Stimulated activated CD8-positive, alpha-beta memory T cell treated with anti-CD3 and anti-CD28 coated beads, Interleukin-7, amount 100 ng/mL, for 24 hours (primary cell): ENCODE measurements at places on chromosomes 1 and 21.

DNA sequence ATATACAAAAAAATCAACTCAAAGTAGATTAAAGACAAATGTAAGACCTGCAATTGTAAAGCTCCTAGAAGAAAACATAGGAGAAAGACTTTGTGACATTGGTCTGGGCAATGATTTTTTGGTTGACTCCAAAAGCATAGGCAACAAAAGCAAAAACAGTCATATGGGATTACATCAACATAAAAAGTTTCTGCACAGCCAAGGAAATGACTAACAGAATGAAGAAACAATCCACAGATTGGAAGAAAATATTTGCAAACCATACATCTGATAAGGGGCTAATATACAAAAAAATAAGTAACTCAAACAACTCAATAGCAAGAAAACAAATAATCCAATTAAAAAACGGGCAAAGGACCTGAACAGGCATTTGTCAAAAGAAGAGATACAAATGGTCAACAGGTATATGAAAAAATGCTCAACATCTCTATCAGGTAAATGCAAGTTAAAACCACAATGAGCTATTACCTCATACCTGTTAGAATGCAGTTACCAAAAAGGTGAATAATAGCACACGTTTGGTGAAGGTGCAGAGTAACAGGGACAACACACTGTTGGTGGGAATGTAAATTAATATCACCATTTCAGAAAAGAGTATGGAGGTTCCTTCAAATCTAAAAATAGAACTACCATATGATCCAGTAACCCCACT lies 173.7 kb upstream of the COA6 start:
- no peak for DNase-seq

DNA sequence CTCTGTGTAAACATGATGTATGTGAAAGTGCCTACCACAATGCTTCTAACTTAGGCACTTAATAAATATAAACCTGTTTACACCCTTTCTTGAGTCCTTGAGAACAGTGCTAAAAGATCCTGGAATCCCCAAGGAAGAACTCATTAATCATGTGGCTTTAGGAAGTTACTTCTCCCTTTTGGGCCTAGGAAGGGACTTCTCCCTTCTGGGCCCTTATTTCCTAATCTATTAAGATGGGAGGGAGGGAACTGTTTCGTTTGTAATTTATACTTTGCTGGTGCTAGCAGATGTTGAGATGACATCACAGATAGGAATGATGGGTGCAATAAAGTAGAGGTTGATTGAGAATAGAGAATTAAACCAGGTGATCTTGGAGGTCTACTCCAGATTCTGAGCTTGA lies 1.2 kb downstream of the BTF3L4 start:
- DNase-seq = no peak

DNA sequence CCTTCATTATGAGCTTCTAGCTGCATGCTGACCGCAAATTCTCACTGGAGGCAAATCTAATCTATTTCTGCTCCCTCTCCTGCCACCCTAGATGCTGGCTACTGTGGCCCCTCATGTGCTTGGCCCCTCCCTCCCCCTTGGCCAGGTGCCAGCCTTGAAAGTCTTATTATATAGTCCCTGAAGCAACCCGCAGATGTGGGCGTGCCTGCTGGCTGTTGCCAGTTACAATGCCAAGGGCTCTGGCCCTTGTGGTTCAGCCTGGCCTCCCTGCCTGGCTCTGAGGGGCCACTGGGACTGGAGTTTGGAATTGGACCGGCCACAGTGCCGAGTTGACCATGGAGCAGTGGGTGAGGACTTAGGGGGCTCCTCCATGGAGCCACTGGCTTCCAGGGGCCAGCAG lies 78.9 kb upstream of the ACTRT2 start:
- DNase-seq = no peak

DNA sequence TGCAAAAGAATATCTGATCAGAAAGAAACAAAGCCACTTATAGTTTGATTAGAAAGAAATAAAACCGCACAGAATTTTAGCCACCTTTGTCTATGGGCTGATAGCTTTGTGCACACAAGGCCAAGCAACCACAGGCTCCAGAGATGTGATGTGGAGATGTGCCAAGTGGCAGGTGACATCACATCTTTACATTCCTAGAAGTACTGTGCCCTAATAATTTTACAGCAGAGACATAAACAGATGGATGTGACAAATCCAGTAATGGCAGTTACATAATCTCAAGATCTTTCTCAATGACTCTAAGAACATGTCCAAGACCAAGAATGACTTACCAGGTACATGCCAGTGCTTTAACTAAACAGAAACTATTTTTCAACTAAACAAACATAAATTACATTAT lies 159.5 kb downstream of the LTN1 start:
- no peak for DNase-seq

- DNase-seq = no peak
These were observed 81.4 kb downstream of the NENF start for GRCh38 chr1:212514056-212514614.

GRCh38 chr1:10014016-10014415 lies 17.0 kb downstream of the RBP7 start:
- DNase-seq = no peak

- no peak for DNase-seq
These were observed 36.5 kb upstream of the SRRM1 start for GRCh38 chr1:24606621-24607020.

DNA sequence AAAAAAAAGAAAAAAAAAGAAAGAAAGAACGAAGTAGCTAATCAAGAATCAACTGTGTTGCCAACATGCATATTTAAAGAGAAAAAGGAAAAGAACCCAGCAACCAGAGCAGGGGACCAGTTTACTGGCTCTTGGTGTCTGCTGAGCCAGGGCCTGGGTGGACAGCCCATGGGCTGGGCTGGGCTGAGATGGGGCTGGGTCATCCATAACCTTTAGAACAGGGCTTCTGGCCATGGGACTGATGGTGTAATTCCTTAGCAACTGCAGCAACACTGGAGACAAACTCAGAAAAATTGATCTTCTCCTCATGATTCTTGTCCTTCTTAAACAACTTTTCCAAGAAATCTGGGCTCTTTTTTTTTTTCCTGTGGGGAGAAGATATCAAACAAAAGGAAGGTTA lies 10.5 kb downstream of the S100A7A start:
- DNase-seq = no peak

- DNase-seq = no peak
These were observed 96.5 kb downstream of the GREM2 start for GRCh38 chr1:240515505-240515904.

DNA sequence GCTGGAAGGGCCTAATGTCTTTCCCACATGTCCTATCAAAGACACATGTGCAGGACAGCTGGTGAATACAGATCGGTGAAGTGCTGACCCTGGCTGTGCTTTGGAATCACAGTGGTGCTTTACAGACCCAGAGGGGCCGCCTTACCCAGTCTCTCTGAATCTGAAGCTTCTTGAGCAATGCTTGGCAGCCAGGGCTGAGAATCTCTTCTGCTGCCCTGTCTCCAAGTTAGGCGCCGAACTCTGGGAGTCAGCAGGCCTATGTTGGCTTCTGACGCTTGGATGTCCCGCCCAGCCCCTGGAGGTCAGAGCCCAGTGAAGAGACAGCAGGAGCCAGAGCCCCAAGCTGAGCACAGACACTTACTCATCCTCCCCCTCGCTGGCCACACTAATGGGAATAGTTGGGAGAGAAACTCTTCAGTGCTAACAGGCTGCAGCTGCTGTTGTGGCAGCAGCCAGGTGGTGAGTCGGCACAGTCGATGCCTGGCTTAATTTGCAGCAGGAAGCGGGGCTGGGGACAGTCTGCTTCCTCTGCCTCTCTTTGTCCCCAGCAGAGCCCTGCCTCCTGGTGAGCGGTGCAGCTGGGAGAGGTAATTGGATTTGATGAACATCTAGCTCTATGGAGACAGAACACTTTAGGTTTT lies 68.1 kb downstream of the URB2 start:
- no peak for DNase-seq

DNA sequence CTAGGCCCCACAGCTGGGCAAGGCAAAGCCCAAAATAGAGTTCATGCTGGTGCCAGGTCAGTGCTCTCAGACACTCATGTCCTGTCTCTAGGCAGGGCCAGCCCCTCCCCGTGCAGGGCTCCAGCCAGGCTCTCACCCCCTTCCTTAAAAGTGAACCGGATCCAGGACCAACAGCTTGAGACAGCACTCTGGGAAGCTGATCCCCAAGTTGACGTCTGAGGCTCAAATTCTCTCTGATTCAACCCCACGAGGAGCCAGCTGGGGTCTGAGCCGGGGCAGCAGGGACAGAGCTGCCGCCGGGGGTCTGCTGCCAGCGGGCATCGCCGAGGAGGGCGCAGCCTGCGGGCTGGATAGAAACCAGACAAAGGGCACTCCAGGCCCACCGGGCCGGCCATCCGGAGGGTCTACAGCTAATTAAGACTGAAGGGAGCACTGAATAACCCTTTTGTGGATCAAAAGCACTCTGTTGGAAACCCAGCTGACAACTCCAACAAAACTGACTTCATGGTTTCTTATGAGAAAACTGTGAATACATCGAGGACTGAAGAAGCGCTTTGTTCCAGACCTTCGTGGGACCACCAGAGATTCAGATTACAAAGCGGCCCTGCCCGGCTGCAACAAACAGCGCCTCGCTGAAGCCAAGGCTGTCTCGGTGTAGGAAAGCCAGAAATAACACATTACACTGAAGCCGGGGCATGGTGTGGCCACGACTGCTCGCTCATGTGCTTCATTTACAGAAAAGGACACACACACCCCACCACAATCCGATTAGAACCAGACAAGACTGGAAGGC lies 95.8 kb downstream of the PSMG1 start:
- no peak for DNase-seq

DNA sequence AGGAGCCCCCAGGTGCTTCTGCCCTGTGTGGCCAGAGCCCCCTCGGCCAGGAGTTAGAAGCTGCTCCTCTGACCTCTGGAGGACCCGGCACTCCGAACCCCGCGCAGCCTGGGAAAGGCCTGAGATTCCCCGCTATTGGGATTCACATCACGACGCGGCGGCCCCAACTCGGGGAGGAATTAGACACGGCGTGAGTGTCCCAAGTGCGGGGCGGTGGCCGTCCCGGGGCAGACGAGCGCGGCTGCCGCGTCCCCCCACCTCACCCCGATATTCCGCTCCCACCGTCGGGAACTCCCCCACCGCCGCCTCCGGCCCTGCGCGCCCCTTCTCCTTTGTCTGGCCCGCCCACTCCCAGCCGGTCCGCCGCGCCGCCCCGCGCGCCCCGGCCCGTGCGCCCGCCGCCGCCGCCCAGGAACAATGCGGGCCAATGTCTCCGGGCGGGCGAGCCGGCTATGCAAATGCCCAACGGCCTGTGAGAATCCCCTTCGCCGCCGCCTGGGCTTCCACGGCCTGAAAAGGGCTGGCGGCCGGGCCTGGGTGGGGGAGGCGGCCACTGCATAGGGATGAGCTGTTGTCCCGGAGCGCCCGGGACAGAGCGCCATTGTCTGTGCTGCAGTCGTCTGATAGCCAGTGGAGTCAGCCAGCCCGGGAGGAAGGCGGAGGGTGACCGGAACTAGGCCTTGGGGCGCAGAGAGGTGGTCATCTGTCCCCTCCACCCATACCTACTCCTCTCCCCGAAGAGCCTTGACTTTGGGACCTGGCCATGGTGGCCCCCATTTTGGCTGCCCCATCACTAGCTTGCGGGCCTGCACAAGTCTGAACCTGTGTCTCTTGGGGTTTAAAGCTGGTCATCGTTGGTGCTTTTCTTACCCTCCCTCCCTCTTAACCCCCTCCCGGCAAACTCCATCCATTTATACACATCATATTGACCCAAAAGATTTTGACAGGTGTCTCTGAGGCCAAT lies 19.4 kb downstream of the RHBG start:
- DNase-seq = no peak

GRCh38 chr1:25818569-25818968 lies 1.2 kb upstream of the MTFR1L start:
- no peak for DNase-seq

DNA sequence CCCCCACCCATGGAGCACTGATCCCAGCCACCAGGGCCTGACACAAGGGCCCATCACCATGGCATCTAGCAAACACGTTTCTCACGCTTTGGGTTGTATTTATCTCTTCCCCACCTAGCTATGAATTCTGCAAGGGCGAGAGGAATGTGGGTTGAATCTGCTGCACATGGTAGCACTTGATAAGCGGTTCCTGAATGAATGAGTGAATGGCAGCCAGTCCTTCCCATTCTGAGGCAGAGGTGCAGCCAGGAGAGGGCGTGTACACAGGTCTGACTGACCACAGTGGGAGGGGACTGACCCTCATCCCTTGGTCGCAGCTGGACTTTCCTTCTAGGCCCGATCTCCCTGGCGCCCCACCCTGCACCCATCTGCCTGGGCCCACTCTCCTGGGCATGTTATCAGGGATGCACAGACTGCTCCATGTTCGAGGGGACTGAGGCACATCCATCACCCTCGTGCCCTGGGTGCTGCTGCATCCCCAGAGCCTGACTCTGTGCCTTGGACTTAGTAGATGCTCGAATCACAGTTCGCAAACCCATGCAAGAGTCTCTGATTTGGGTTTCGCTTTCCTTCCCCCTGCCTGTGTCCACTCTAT lies 1.0 kb downstream of the RD3 start:
- no peak for DNase-seq

- peak; percentile 20 for DNase-seq
These were observed 479 bp downstream of the POGK start for GRCh38 chr1:166839600-166840308.

DNA sequence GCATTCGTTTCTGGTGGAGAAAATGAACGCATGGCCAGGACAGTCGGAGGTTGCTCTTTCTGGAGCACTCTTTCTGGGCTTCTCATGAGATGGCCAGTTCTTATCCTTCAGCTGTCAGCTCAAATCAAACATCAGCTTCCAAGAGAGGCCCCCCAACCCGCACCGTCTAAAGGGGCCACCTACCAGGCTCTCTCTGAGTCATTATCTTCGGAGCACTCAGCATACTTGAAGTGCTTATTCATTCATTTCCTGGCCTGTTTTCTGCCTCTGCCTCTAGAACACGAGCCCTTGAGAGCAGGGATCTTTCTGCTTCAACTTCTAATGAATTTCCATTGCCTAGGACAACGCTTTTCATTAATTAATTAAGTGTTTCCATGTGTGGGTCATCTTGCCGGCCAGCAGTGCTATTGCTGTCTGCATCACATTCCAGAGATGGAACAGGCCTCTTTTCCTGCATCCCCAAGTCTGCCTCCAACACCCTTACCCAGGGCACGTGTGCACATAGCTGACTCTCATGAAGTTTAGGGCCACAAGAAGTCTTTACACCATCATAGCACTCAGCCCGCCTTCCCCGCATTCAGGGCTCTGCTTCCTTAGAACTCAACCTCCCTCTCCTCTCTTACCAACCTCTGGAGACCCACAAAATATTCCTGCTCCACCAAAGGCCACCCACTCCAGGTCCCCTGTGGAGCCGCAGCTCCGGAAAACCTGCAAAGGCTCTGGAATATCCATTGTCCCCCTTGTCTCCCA lies 52.1 kb upstream of the LAPTM5 start:
- no peak for DNase-seq

- DNase-seq = no peak
These were observed 402.0 kb downstream of the LTN1 start for GRCh38 chr21:28590676-28591075.

DNA sequence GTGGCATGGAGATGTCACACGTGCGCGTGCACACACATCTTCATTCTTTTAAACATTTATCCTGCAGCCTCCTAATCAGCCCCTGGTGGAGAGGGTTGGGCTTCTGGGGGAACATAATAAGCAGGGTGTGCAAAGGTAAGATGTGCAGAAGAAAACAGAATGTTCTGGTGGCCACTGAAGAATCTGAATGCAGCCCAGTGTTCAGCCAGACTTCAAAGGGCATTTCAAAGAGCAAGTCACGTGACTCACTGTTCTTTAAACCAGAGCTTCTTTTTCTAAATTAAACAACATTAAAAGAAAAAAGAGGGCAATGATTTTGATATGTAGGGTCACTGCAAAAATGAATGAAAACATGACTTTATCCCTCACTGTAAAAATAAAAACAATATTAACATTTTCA lies 89.8 kb downstream of the ABCA4 start:
- DNase-seq = no peak
